Ecto neural progenitor cell (in vitro differentiated cells): ENCODE measurements at places on chromosomes 7 and 10.

DNA sequence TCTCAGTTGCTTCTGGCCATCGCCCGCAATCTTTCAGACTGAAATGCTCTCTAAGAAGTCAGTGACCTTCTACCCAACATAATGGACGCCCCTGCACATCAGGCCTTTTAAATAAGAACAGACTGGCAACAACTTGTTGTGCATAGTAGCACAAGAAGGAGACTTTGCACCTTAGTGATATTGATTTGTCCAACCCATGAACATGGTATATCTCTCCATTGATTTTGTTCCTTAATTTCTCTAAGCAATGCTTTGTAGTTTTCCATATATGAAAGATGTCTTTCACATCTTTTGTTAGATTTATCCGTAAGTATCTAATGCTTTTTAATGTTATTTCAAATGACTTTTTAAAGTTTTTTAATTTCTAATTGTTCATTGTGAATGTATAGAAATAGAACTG, 4.3 kb downstream of the IL15RA start:
- no peak for DNase-seq

DNA sequence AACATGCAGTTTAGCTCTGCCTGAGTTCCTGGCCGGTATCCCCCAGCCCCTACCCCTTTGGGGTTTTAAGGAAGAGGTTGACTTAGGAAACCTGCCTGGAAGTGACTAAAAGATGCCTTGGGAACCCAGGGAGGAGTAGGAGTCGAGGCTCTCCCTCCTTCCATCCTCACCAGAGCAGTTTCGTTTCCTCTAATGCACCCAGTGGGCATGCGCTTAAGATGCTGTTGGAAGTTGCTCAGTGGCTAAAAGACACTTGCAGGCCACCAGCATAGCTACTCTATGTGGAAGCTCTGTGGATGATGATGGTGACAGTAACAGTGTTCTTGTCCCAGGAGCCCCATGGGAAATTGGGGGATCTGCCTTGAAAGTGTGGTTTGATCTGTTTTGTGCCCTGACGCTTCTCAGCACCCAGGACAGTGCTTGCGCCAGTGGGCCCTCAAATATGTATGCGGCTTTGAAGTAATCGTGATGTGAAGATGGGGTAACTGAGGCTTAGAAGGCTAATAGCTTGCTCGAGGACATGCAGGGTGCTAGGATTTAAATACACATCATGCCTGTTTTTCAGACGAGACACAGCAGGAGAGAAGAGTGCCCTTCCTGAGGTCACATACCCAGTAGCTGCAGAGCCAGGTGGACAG, 32.0 kb downstream of the TBATA start:
- no peak for DNase-seq

- DNase-seq, result no peak
Measured at GRCh38 chr10:78747401-78748234, 321.1 kb upstream of the ZMIZ1 start.

- DNase-seq, result no peak
Measured at GRCh38 chr10:88190123-88190522, 326.7 kb downstream of the PTEN start.

DNA sequence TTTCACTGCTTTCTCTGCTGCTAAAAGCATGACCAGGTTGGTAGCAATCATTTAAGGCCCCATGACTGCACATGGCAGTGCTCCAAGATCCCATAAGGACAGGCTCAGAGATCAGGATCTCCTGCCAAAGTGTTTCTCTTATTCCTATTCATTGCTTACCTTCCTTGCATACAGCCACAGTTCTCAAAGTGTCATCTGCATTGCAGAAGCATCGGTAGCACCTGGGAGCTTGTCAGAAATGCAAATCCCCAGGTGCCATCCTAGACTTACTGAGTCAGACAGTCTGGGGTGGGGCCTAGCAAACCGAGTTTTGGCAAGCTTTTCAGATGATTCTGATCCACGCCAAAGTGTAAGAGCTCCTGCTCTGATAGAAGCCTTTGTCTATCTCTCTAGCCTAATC, 489.0 kb upstream of the AUTS2 start:
- DNase-seq, result no peak

- peak; percentile 67 for DNase-seq
Measured at GRCh38 chr10:116274064-116274904, 1.3 kb upstream of the GFRA1 start.
